ENCODE measurements at places on chromosomes 1 and 21. TPM values are rescaled to one million over a fixed set of nuclear protein-coding genes. Genes with fewer than 3 reads are reported as not detected.

Gene PCAT6
- total RNA-seq, result 3.6 TPM

Gene KRTAP21-2
- total RNA-seq, result not detected

Gene SLC30A2
- total RNA-seq, result not detected

Gene OLFM3
- total RNA-seq, result not detected

Gene CELA2A
- total RNA-seq, result not detected

Gene SLC26A9
- 0.98 TPM for total RNA-seq

Gene HSD3B2
- total RNA-seq, result not detected

Gene CAPN8
- 94.7 TPM for total RNA-seq

Gene PLEKHA6
- 52.0 TPM for total RNA-seq

Gene COL9A2
- 9.3 TPM for total RNA-seq

Gene IL22RA1
- total RNA-seq, result 4.2 TPM

Gene TARBP1
- total RNA-seq, result 61.1 TPM

Gene SDF4
- 139 TPM for total RNA-seq

Gene GADD45A
- 63.6 TPM for total RNA-seq

- no peaks in the 10 kb centered on the region for H3K4me1 ChIP-seq
- H3K36me3 ChIP-seq, result no peaks in the 10 kb centered on the region
- no peaks in the 10 kb centered on the region for H3K27me3 ChIP-seq
- DNase-seq, result no peak
These were observed 16.9 kb upstream of the PTTG1IP start for GRCh38 chr21:44890338-44890931.

- no peak overlapping the region for H3K27ac ChIP-seq
- no peaks in the 10 kb centered on the region for H3K4me1 ChIP-seq
- no peaks in the 10 kb centered on the region for H3K27me3 ChIP-seq
- no peaks in the 10 kb centered on the region for H3K36me3 ChIP-seq
- no peak overlapping the region for H3K4me3 ChIP-seq
These were observed 51.5 kb downstream of the SH3BGR start for GRCh38 chr21:39503123-39503762.

- no peak for DNase-seq
- H3K27ac ChIP-seq, result peak overlapping the region; percentile 85
- no peaks in the 10 kb centered on the region for H3K36me3 ChIP-seq
- H3K4me3 ChIP-seq, result peak overlapping the region; percentile 33
- H3K27me3 ChIP-seq, result no peaks in the 10 kb centered on the region
These were observed 14.6 kb downstream of the BLACAT1 start for GRCh38 chr1:205441318-205441633.

GRCh38 chr1:59410457-59410856, 113.6 kb downstream of the FGGY start:
- H3K36me3 ChIP-seq, result no peaks in the 10 kb centered on the region
- no peak overlapping the region for H3K4me3 ChIP-seq
- H3K27me3 ChIP-seq, result no peaks in the 10 kb centered on the region
- no peak overlapping the region for H3K27ac ChIP-seq
- H3K4me1 ChIP-seq, result no peaks in the 10 kb centered on the region

- H3K4me1 ChIP-seq, result no peaks in the 10 kb centered on the region
- no peak overlapping the region for H3K4me3 ChIP-seq
- no peak for DNase-seq
These were observed 293.9 kb downstream of the LRRC7 start for GRCh38 chr1:69861641-69862040.

GRCh38 chr1:22457836-22458235, 6.2 kb downstream of the ZBTB40 start:
- no peak overlapping the region for H3K27ac ChIP-seq
- H3K4me1 ChIP-seq, result peaks cover 5% of the 10 kb centered on the region
- no peaks in the 10 kb centered on the region for H3K36me3 ChIP-seq
- H3K4me3 ChIP-seq, result no peak overlapping the region

GRCh38 chr1:228876187-228876586, 140.9 kb downstream of the RHOU start:
- no peak overlapping the region for H3K27ac ChIP-seq
- H3K4me3 ChIP-seq, result no peak overlapping the region
- H3K27me3 ChIP-seq, result peaks cover 80% of the 10 kb centered on the region
- H3K36me3 ChIP-seq, result no peaks in the 10 kb centered on the region

DNA sequence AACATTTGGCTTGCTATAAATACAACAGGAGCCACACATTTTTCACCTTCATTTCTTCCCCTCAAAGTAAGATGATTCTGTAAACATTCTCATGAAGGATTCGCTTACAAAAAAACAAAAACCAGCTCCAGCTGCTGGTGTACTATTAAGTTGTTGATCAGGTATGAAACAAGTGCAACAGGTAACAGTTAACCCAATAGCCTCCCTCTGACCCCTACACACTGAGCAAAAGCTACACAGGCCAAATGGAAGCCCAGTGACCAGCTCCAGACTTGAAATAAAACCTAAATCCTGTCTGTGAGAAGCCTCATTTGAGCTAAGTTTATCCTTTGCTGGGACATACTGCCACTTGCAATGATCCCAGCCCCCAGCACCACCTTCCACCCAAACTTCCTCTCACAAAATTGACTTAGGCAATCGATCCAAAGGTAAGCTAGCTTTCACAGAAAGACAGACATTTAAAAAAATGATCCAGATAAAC, 991 bp downstream of the TIAM1 start:
- H3K36me3 ChIP-seq, result no peaks in the 10 kb centered on the region
- no peak for DNase-seq
- no peaks in the 10 kb centered on the region for H3K27me3 ChIP-seq
- peak overlapping the region; percentile 81 for H3K4me3 ChIP-seq
- H3K27ac ChIP-seq, result peak overlapping the region; percentile 89
- peaks cover 29% of the 10 kb centered on the region for H3K4me1 ChIP-seq

DNA sequence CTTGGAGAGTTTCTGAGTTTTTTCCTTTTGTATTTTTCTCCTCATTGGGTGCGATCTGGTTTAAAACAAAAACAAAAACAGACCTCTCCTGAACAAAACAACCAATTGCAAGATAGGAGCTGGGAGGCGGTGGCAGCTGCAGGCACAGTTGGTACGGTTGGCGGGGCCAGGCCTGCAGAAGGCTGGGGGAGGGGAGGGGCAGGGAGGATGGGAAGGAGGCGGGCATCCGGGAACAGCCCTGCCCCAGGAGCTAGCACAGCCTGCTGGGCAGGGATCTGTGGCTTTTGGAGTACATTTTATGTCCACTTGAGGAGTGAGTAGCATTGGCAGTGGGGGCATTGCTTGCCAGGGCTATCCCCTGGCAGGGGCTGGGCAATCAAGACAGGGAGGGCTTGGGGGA, 5.2 kb downstream of the CAPN9 start:
- H3K4me1 ChIP-seq, result peaks cover 39% of the 10 kb centered on the region
- no peak for DNase-seq
- H3K27ac ChIP-seq, result no peak overlapping the region
- no peaks in the 10 kb centered on the region for H3K27me3 ChIP-seq
- H3K4me3 ChIP-seq, result no peak overlapping the region

- H3K27ac ChIP-seq, result no peak overlapping the region
- no peaks in the 10 kb centered on the region for H3K4me1 ChIP-seq
- H3K4me3 ChIP-seq, result no peak overlapping the region
These were observed 31.6 kb downstream of the FAAH start for GRCh38 chr1:46425726-46426125.

DNA sequence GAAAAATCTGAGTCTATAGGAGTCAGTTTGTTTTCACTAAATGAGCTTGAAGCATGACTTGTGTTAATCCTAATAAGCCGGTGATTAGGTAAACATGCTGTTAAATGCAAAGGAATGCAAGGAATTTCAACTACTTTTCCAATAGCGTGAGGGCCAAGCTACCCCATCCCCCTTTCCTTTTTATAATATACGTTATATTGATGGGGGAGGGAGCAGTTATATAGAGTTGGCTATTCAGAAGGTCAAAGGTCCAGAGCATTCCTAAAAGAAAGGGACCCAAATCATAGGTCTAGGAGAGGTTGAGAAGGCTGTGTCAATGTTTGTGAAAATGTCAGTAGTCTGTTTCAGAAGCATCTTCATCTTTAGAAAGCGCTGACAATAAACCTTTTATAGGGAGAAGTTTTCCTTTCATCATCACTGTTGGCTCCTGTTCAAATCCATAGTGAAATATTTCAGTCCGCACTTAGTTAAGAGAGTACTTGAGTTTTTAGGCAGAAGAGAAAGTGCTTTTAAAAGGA, 3.8 kb downstream of the CCN1 start:
- H3K27ac ChIP-seq, result peak overlapping the region; percentile 86
- H3K4me1 ChIP-seq, result peaks cover 52% of the 10 kb centered on the region
- peaks cover 13% of the 10 kb centered on the region for H3K36me3 ChIP-seq
- no peaks in the 10 kb centered on the region for H3K27me3 ChIP-seq
- H3K4me3 ChIP-seq, result peak overlapping the region; percentile 11
- DNase-seq, result peak; percentile 90

- H3K27me3 ChIP-seq, result no peaks in the 10 kb centered on the region
- peak; percentile 26 for DNase-seq
- peaks cover 47% of the 10 kb centered on the region for H3K36me3 ChIP-seq
- peaks cover 59% of the 10 kb centered on the region for H3K4me1 ChIP-seq
- H3K4me3 ChIP-seq, result peak overlapping the region; percentile 86
- peak overlapping the region; percentile 81 for H3K27ac ChIP-seq
These were observed 2.5 kb downstream of the EPHA2 start for GRCh38 chr1:16153096-16153998.

GRCh38 chr1:218242171-218242570, 42.9 kb upstream of the RRP15 start:
- DNase-seq, result no peak
- no peaks in the 10 kb centered on the region for H3K4me1 ChIP-seq
- no peaks in the 10 kb centered on the region for H3K27me3 ChIP-seq

GRCh38 chr1:74766579-74766978, 33.6 kb downstream of the TYW3 start:
- DNase-seq, result no peak
- no peak overlapping the region for H3K4me3 ChIP-seq
- H3K4me1 ChIP-seq, result no peaks in the 10 kb centered on the region
- H3K27me3 ChIP-seq, result no peaks in the 10 kb centered on the region

GRCh38 chr1:174206148-174206836, 47.0 kb downstream of the RABGAP1L start:
- no peaks in the 10 kb centered on the region for H3K27me3 ChIP-seq
- DNase-seq, result no peak
- H3K4me1 ChIP-seq, result no peaks in the 10 kb centered on the region
- H3K4me3 ChIP-seq, result no peak overlapping the region
- H3K27ac ChIP-seq, result no peak overlapping the region

Data from PC-9 (cell line).